ENCODE measurements at places on chromosomes 5 and 9.
A peak's percentile ranks its signal among the peaks of the same experiment; 100 is the strongest.

- no peak for DNase-seq
Observed at GRCh38 chr5:111236995-111237394, 12.8 kb downstream of the CAMK4 start.

DNA sequence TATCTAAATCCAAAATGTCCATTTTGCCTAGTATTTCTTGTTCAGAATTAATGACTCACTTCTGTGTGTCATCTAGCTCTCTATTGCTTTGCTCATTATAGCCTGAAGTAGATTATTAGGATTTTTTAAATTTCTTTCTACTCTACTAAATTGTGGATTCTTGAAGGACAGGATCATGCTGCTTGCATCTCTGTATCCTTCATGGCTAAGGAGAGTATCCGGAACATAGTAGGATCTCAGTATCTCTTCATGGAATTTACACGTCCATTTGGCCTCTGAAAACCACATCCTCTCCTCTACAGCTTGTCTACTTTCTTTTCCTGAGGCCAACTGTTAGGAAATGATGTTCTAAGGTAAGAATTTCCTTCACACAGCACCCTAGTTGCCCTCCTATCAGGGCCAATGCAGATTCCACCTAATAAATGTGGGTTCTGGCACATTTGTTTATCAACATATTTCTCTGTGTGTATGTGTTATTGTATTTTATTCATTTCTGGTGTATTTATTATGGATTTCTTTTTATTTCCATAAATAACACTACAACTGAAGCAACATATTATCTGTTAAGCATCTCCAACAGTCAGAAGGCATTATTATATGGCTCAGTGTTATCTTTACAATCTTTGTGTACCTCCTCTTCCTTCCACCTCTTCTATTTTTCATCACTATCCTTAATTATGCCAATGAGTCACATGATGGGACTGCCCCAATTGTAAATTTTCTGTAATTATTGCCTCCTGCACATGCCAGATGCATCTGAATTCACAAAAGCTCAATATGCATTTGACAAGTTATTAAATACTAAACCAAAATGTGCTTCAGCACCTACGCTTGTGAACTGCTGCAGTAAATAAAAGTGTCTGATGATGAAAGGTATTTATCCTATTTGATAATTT is 557.8 kb upstream of the TLE4 start:
- no peak for DNase-seq

GRCh38 chr9:37909326-37909725 is 5.4 kb upstream of the SLC25A51 start:
- DNase-seq, result no peak

GRCh38 chr9:81035171-81035570 is 654.2 kb downstream of the TLE1 start:
- DNase-seq, result no peak

DNA sequence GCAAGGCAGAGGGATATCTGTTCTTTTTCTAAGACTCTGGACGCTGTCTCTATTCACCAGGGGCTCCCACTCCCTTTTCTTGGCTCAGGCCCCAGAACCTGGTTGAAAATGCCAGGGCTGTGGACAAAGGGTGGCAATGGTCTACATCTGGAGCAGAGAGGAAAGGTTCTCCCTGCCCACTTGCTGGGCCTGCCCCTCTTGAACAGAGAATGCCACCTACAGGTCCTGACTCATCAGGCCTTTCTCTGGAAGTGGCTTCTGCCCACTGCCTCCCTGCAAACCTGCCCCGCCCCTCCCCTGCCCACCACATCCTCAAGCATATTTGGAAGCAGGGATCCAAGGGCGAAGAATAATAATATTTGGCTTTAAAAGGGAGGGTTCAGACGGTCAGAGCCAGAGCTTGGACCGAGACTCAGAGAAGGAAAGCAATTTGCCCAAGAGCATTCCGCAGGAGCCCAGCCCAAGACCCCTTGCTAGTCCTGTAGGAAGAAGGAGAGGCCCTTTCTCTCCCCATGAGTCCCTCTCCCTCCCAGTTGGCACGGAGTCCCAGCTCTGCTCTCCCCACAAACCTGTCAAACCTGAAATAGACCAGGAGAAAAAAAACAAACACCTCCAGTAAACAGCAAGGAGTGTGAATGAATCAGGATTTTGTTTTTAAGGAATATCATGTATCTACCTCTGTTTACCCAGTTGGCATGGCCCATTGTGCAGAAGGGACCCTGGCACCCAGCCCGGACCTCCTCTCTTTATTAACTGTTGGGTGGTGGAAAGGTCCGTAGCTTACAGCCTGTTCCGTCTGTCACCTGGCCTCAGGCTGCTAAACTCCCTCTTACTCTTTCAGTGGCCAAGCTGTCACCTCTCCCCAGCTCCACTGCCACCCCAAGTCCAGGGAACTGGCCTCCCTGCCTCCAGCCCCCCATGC is 37.7 kb upstream of the STXBP1 start:
- no peak for DNase-seq

- DNase-seq, result peak; percentile 6
Observed at GRCh38 chr5:33850100-33850594, 41.6 kb downstream of the ADAMTS12 start.

Data from stimulated activated CD4-positive, alpha-beta T cell treated with anti-CD3 and anti-CD28 coated beads, Interleukin-2, amount 100 ng/mL, for 48 hours (primary cell).